Pancreas (tissue), 10 donors: ENCODE measurements at places on chromosomes 5 and 9. TPM values are rescaled to one million over a fixed set of nuclear protein-coding genes. Genes with fewer than 3 reads are reported as not detected.

The CDC25C gene
- 0.09 TPM for polyA plus RNA-seq

The MYMK gene
- polyA plus RNA-seq: not detected

The NUTM2F gene
- polyA plus RNA-seq: 0.07 TPM

The KLHL3 gene
- polyA plus RNA-seq: 6.6 TPM

The FSTL4 gene
- 0.68 TPM for polyA plus RNA-seq

The CTNND2 gene
- 9.2 TPM for polyA plus RNA-seq

The SERINC5 gene
- polyA plus RNA-seq: 5.2 TPM

The CSF1R gene
- 1.9 TPM for polyA plus RNA-seq

The PCDHB16 gene
- polyA plus RNA-seq: 0.87 TPM

The SEMA4D gene
- polyA plus RNA-seq: 10.4 TPM

The PKD2L2 gene
- 0.05 TPM for polyA plus RNA-seq
